Thymus (tissue), 14 donors: ENCODE measurements at places on chromosomes 11 and 22. TPM values are rescaled to one million over a fixed set of nuclear protein-coding genes. Genes with fewer than 3 reads are reported as not detected.

- DNase-seq = no peak
Measured at GRCh38 chr11:69744435-69744834, 30.7 kb downstream of the FGF4 start.

The PRRG4 gene
- total RNA-seq = 3.1 TPM

DNA sequence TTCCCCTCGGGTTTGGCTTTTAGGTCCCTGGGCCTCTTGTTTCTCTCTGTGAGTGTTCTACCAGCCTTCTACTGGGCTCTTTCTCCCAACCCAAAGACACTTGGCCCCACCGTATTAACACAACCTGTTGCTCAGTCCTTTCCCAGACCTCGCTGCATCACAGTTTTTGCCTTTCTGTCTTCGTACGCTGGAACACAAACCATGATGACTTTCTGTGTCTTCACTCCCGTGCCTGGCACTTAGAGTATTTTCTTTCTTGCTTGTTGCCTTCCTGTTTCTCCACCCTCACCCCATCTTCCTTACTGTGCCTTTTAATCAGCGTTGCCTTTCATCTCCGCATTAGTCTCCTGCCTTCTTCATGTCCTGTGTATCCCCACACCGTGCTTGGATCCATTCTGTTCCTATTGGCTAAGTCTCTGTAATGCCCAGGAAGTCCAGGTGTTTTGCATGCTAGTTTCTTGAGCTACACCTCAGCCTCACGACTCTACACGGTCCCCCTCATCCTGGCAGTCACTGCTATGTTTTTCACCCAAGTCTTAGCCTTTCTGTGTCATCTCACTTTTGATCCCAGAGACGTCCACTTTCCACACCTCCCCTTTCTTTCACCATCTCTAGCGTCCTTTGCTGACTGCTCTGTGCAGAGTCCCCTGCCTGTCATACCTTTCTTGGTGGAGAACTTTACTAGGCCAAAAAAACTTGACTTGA is 1.6 kb downstream of the MARK2 start:
- peak; percentile 53 for DNase-seq

DNA sequence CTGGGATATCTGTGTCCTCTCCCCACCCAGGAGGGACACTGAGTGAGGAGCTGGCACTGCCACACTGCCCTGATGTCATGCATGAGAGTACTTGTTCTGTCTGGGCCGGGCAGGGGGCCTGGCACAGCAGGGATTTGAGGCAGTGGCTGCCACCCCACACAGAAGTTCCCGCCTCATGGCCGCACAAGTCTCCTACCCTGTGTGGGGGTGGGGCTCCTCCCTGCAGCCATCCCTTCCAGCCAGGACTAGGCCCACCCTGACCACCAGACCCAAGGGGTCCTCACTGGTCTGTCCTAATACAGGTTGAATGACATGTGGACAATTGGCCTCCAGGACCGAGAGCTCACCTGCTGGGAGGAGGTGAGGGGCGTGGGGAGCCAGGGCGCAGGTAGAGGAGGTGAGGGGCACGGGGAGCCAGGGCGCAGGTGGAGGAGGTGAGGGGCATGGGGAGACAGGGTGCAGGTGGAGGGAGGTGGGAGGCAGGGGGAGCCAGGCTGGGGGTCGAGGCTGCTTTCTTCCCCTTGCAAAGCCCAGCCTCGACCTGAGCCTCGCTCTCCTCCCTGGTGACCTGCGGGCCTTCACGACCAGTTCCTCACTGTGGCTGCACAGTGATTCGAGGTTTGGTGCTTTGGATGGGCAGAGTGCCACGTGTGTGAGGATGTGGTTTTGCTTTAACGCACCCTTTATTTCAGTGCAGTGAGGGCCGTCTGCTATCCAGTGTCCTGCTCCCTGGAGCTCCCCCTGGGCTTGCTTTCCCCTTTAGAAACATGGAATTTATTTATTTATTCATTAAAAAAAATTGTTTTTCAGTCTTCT is 7.4 kb downstream of the LZTR1 start:
- no peak for DNase-seq

- no peak for DNase-seq
Measured at GRCh38 chr11:62599901-62600300, 1.8 kb downstream of the MTA2 start.

The KRTAP5-7 gene
- total RNA-seq = not detected

GRCh38 chr11:64355078-64355940 is 3.7 kb upstream of the RPS6KA4 start:
- DNase-seq = peak; percentile 74

DNA sequence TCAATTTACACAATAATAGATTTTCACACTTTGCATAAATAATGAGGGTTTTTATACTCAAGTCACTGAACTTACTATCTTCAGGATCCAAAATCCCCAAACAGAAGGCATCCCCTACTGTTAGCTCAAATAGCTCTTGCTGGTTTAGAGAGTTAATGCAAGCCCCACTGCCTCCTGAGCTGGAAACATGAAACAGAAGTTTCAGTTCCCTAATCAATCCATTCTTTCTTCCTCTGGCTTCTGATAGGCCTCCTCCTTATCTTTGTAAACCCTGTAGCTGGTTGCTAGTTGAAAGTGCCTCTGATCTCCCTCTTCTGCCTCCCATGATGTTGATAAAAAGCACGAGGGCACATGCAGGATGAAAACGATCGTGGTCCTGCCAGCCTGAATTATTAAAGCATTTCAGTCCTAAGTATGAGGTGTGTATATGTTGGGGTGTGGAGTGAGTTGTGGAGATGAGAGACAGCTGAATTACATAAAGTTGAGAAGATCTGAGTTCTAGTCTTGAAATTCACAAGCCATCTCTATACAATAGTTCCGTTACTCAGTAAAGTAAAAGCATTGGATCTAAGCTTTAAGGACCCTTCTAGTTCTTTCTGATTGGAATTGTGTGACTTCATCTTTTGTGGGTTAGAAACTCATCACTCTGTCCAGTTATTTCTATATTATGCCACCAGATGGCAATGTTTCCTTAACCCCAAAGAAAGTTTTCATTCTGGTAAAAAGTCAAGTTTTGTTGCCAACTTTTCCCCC is 35.0 kb upstream of the EHF start:
- DNase-seq = peak; percentile 20

DNA sequence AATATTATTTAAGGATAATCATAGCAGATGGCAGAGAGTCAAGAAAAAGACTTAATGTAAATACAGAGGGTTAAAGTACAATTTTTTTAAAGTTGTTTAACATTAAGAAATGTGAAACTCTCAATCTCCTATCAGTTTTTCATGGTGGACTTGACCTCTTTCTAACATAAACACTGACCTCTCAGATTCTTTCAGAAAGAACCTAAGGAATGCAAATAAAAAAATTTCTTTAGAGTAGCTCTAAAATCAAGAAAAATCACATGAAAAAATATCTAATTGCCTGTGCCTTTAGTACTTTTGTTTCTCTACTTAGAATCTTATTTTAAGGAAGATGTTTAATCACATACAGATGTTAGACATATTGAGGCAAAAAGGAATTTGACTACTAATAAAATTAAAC is 12.9 kb downstream of the RNF141 start:
- no peak for DNase-seq

The ZC3H12C gene
- total RNA-seq = 3.0 TPM

DNA sequence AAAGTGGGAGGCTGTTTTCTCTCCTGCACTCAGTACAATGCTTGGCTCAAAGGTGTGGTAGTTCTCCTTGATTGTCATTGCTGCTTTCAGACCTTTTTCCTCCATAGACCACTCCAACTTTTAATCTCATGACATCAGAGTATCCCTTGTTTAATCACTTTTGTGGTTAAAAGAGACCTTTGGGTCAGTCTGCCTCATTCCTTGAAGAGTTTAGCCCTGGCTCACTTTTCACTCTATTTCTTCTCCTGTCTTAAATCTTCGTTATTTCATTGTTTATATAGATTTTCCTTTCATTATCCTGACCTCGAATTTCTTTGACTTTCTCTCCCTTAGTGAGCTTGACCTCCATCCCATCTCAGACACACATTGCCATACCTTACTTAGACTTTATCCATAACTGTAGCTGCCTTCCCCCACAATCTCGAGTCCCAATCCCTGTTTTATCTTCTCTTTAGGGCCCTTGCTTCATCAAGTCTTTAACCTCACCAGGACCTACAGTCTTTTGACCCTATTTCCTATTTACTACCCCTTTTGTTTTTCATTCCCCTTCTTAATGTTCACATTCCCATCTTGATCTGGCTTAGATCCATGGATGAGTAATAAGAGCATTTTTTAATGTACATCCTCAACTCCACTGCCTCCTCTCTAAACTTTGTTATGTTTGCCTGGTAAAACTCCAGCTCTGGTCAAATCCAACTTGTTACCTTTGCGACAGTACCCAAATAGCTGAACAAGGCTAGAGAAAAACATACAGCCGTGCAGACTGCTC is 9.5 kb downstream of the ATXN10 start:
- DNase-seq = no peak

- DNase-seq = no peak
Measured at GRCh38 chr11:75659836-75660235, 9.0 kb downstream of the MAP6 start.

DNA sequence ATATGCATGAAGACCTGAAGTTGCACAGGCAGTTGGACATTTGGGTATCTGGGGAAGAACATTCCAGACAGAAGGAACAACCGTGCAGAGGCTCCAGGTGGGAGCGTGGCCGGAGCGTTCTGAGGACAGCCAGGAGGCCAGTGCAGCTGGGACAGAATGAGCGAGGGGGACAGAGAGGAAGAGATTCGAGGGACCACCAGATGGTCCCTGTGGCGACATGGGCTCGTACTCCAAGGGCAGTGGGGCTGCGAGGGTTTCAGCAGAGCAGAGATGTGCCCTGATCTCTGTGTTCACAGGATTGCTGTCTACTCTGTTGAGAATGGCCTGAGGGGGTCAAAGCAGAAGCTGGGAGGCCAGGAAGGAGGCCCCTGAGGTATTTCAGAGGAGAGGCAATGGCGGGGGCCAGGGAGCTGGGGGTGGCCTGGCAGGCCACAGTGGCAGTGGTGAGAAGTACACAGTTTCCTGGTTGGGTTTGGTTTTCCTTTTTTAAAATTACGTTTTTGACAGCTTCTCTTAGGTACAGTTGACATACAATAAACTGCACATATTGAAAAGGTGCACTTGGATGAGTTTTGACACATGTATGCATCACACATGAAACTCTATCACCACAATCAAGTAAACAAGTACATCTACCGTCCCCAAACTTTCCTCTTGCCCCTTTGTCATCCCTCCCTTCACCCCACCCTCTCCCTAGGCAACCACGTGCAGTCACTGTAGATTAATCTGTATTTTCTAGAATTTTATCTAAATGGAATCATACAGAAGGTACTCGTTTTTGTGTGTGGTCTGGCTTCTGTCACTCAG is 24.8 kb upstream of the SOX10 start:
- DNase-seq = no peak

GRCh38 chr22:29344137-29344536 is 28.6 kb upstream of the RASL10A start:
- DNase-seq = peak; percentile 8

DNA sequence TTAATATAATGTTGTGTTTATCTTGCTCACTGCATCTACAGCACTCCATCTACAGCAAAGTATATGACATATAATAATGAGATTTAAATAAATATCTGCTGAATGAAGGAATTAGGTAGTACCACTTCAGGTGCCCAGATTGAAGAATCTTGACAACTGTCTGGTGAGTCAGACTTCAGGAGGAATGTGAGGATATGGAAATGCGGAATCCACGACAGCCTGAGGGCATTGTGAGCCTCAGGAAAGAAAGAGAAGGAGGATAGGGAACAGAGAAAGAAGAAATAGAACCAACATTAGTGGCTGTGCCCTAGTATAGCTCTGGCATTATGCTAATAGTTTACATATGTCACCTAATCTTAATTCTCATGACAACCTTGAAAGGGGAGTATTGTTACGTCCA is 304.4 kb downstream of the AASDHPPT start:
- DNase-seq = no peak

DNA sequence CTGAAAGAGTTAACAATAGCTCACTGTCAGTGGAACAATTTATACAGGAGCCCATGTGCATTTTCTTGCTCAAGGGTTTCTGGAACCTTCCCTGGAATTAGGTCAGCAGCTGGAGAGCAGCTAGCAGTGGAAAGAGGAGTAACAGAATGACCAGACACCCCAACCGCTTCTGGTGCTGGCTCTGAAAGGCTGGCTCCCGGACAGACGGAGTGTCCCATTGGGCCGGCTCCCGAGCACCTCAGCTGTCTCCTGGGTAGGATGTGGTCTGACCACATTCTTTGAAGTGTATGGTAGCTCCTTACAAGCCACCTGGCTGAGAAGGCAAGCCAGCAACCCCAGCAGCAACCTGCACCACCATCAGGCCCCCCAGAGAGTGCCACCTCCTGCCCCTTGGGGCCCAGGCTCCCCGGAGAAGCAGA is 44.7 kb downstream of the ABTB2 start:
- peak; percentile 50 for DNase-seq

DNA sequence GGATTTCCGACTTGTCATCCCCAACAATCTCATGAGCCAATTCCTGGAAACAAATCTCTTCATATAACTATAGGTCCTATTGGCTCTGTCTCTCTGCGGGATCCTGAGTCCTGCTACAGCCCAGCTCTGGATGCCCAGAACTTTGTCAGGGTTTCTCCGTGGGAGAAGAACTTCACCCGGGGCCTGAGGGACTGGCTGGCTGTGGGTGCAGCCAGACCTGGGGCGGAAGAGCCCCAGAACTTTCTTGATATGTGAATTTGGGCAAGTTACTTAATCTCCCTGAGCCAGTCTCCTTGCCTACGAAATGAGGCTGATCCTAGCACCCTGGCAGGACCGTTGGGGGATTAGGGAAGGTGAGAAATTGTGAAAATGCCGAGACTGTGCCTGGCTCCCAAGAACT is 6.6 kb upstream of the TRIM29 start:
- no peak for DNase-seq

- no peak for DNase-seq
Measured at GRCh38 chr11:16261836-16262644, 94.3 kb downstream of the SOX6 start.

The GP1BB gene
- total RNA-seq = 2.1 TPM

The FAM83F gene
- total RNA-seq = 2.4 TPM

The MMP27 gene
- not detected for total RNA-seq
